ENCODE measurements at places on chromosomes 3 and 15.

- no peak for DNase-seq
These were observed 66.9 kb upstream of the PRR20G start for GRCh38 chr3:127354761-127355160.

GRCh38 chr3:125103406-125103805 lies 47.6 kb upstream of the HEG1 start:
- DNase-seq = no peak

DNA sequence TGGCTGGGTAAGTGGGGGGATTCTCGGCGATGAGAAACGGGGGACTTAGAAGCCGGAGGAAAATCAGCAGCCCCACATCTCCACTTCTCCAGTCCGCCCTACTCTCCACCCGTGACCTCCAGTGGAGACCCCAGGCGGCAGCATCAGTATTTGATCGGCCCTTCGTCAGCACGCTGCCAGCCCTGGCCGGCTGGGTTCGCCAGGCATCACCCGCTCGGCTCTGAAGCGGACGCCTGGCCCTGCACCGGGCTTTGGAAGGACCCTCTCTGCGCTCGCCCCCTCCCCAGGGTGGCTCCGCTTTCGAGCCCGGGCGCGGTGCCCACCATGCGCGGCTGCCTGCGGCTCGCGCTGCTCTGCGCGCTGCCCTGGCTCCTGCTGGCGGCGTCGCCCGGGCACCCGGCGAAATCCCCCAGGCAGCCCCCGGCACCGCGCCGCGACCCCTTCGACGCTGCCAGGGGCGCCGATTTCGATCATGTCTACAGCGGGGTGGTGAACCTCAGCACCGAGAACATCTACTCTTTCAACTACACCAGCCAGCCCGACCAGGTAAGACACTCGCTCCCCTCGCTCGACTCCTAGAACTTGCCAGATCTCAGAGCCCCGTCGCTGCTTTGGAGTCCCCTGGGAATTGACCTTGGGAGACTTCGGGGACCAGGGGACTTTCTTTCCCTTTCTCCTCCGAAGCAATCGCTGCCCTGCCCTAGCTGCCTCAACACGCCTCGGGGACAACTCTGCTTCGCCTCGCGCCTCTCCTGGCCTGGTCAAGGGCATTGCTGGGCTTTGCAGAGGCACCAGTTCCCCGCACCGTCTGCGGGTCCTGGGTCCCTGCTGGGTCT lies 561 bp downstream of the SIDT1 start:
- peak; percentile 58 for DNase-seq

DNA sequence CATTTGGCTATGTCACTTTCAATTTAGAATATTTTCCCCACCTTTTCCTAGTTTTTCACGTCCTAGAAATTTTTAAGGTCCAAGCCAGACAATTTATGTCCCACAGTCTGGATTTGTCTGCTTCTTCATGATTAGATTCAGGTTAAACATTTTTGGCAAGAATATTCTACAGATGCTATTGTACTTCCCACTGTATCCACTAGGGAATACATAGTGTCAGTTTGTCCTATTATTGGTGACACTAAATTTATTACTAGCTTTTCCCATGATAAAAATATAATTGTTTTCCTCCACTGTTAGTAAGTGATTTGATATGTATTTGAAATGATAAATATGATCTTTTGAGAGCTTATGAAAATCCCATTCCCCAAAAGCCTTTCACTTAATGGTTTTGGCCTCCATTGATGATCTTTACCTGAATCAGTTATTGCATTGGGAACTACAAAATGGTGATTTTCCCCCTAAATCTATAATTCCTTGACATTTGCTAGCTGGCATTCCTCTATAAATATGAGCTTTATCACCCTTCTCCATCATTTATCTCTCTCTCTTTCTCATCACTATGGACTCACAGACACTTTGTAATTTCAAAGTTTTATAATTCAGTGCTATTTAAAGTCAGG lies 8.3 kb downstream of the ARL14 start:
- DNase-seq = no peak

GRCh38 chr15:57003418-57003817 lies 85.0 kb downstream of the TCF12 start:
- DNase-seq = no peak

DNA sequence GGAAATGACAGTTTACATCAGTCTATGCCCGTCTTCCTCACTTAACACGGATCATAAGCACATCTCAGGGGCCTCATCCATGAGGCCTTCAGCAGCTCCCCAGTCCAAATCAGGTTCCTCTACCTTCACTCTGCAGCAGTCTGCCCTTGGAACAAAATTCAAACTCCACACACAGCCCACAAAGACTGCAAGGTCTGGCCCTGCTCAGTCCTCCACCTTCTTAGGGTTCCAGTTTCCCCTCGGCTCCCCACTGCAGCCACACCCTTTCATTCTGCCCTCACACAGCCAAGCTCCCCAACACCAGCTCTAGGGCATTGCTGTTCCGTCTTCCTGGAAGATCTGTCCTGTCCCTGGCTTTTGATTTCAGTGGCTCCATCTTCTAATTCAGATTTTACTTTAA lies 95.2 kb upstream of the IQSEC1 start:
- no peak for DNase-seq

GRCh38 chr3:197298945-197299854 lies 788 bp upstream of the DLG1 start:
- peak; percentile 20 for DNase-seq

All from CD8-positive, alpha-beta T cell (primary cell).